Astrocyte (in vitro differentiated cells and primary cell): ENCODE measurements at places on chromosomes 2 and 18. TPM values are rescaled to one million over a fixed set of nuclear protein-coding genes. Genes with fewer than 3 reads are reported as not detected.
A peak's percentile ranks its signal among the peaks of the same experiment; 100 is the strongest.

DNA sequence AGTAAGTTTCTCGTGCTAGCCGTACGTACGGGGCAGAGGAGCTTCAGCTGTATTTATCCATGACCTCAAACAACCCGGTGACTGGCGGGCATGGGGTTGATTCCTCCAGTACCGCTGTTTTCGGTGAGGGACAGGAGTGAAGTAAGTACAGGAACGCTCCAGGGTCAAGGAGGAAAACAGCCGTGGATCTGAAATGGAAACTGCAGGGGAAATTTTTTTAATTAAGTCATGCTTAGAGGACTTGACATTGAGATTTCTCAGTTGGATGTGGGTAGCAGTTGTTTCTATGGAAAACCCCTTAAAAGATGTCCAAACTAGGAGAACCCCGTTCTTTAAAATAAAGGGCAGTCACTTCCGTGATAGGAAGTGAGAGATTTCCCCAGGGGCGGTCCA, 1.2 kb downstream of the RAB12 start:
- no peaks in the 10 kb centered on the region for H3K36me3 ChIP-seq
- peaks cover 28% of the 10 kb centered on the region for H3K4me1 ChIP-seq
- H3K27me3 ChIP-seq = no peaks in the 10 kb centered on the region
- no peak for DNase-seq

DNA sequence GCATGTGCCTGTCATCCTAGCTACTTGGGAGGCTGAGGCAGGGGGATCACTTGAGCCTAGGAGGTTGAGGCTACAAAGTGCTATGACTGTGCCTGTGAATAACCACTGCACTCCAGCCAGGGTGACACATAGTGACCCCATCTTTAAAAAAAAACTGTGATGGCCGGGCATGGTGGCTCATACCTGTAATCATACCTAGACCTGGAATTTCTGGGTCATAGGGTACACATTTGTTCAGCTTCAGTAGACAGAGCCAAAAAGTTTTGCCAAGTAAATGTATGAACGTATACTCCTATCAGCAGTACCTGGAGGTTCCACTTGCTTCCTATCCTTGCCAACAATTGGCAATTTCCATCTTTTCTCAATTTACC, 6.4 kb upstream of the IGFBP2 start:
- H3K36me3 ChIP-seq = no peaks in the 10 kb centered on the region
- H3K4me3 ChIP-seq = no peak overlapping the region
- H3K27me3 ChIP-seq = no peaks in the 10 kb centered on the region
- no peaks in the 10 kb centered on the region for H3K4me1 ChIP-seq
- no peak for DNase-seq

DNA sequence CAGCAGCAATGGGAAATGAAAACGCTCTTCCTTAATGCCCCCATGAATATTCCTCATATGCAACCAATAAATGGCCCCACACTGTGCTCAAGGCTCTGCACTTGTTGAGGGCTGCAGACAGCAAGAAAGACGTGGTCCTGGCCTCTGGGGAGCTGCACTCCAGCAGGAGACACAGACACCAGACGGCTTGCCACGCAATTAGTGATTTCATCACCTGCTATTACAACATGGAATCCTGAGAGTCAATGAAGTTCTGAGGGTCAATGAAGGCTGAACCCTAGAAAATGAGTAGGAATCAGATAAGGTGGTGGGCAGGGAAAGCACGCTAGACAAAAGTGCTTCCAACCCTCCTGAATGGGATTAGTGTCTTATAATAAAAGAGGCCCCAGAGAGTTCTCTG, 18.9 kb downstream of the CREG2 start:
- H3K27ac ChIP-seq = no peak overlapping the region
- no peaks in the 10 kb centered on the region for H3K4me1 ChIP-seq
- H3K27me3 ChIP-seq = peaks cover 11% of the 10 kb centered on the region
- no peaks in the 10 kb centered on the region for H3K36me3 ChIP-seq

DNA sequence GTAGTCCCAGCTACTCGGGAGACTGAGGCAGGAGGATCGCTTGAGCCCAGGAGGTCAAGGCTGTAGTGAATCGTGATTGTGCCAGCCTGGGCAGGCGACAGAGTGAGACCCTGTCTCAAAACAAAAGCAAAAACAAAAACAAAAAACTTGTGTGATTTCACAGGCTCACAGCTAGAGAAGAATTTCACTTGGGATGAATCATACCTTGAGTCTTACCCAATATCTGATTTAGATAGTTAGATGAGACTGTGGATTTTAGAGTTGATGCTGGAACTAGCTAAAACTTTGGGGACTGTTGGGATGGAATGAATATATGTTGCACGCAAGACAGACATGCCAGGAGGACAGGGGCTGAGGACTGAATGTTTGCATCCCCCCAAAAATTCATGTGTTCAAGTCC, 4.4 kb downstream of the ANKRD29 start:
- peaks cover 4% of the 10 kb centered on the region for H3K4me1 ChIP-seq
- H3K27ac ChIP-seq = no peak overlapping the region
- no peak overlapping the region for H3K4me3 ChIP-seq
- H3K36me3 ChIP-seq = no peaks in the 10 kb centered on the region
- peaks cover 39% of the 10 kb centered on the region for H3K27me3 ChIP-seq

DNA sequence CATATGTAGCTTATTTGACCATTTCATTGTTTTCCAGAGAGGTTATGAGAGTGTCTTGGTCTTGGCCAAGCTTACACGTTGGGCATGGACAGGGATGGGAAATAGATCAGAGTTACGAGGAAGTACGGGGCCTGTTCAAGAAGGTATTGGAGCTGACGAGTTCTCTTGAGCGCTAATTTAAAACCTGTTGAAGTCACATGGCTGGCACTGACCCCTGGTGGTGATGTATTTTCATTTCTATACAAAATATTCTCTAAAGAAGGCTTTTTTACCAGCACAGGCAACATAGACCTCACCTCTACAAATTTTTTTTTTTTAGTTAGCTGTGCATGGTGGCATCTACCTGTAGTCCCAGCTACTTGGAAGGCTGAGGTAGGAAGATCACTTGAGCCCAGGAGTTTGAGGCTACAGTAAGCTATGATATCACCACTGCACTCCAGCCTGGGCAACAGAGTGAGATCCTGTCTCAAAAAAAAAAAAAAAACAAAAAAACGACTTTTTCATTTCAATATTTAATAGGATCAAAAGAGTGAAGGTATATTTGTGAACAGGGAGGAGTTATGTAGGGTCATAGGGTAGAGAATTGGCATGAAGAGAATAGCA, 19.6 kb downstream of the UGP2 start:
- H3K36me3 ChIP-seq = peaks cover 24% of the 10 kb centered on the region
- no peak overlapping the region for H3K27ac ChIP-seq
- no peak for DNase-seq
- no peaks in the 10 kb centered on the region for H3K27me3 ChIP-seq

DNA sequence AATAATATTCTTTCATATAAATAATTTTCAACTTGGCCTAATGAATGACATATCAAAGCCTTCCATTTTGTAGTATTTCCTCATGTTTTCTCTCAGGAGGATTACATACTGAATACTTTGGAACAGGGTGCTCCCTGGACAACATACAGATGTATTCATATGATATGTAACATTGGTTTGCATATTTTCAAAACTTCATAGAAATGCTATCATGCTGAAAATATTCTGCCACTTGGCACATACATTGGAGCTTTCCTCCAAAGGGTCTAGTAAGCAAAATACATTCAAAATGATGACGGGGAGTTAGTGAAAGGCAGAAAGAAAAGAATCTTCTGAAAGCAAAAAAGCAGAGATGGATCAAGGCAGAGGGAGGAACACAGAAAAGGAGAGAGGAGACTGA, 38.1 kb upstream of the RTN4 start:
- peaks cover 5% of the 10 kb centered on the region for H3K4me1 ChIP-seq
- no peaks in the 10 kb centered on the region for H3K36me3 ChIP-seq
- H3K27me3 ChIP-seq = no peaks in the 10 kb centered on the region
- no peak overlapping the region for H3K27ac ChIP-seq

DNA sequence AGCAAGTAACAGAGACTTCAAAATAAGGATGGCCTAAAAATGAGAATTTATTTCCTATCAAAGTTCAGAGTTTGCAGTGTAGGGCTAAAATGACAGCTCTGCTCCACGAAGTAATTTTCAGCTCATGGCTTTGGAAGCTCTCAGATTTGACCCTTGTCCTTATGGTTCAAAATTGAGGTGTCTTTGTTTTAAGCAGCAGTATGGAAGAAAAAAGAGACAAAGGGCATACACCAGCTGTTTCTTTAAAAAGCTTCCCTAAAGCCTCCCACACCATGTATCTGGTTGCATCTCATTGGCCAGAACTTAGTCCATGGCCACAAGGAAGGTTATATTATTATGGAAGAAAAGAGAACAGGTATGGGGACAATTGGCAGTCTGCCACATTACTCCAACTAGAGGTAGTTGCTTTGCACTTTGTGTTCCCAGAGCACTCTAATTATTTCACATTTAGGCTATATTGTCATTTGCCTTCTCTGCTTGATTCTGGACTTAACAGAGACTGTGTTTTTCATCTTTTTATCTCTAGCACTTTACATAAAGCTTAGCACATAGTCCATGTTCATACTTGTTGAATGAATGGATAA, 180.4 kb downstream of the MCFD2 start:
- peaks cover 3% of the 10 kb centered on the region for H3K4me1 ChIP-seq
- no peaks in the 10 kb centered on the region for H3K27me3 ChIP-seq
- no peak overlapping the region for H3K4me3 ChIP-seq
- H3K36me3 ChIP-seq = no peaks in the 10 kb centered on the region

DNA sequence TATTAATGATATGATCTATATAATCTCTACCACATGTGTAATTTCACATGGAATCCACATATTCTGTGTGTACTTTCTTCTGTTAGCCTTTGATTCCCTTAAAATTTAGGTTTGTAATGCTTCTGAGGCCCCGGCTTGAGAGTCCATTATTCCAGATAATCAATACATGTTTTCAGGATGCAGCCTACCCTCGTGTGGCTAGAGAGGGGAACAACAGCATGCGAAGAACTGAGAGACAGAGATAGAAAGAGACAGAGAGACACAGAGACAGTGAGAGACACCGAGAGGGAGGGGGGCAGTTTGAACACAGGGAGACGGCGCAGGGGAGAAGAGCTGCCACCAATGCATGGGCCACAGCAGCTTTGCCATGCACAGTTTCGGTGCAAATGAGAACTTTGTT, 185.4 kb downstream of the SNTG2 start:
- DNase-seq = no peak
- no peaks in the 10 kb centered on the region for H3K27me3 ChIP-seq
- no peaks in the 10 kb centered on the region for H3K36me3 ChIP-seq
- no peak overlapping the region for H3K4me3 ChIP-seq
- no peaks in the 10 kb centered on the region for H3K4me1 ChIP-seq

- H3K4me3 ChIP-seq = no peak overlapping the region
- no peak overlapping the region for H3K27ac ChIP-seq
- no peaks in the 10 kb centered on the region for H3K27me3 ChIP-seq
- H3K36me3 ChIP-seq = no peaks in the 10 kb centered on the region
Observed at GRCh38 chr2:42474765-42475454, 18.9 kb downstream of the KCNG3 start.

GRCh38 chr18:47754311-47755101, 176.0 kb downstream of the SMAD2 start:
- no peak overlapping the region for H3K4me3 ChIP-seq
- H3K4me1 ChIP-seq = no peaks in the 10 kb centered on the region
- H3K36me3 ChIP-seq = no peaks in the 10 kb centered on the region

DNA sequence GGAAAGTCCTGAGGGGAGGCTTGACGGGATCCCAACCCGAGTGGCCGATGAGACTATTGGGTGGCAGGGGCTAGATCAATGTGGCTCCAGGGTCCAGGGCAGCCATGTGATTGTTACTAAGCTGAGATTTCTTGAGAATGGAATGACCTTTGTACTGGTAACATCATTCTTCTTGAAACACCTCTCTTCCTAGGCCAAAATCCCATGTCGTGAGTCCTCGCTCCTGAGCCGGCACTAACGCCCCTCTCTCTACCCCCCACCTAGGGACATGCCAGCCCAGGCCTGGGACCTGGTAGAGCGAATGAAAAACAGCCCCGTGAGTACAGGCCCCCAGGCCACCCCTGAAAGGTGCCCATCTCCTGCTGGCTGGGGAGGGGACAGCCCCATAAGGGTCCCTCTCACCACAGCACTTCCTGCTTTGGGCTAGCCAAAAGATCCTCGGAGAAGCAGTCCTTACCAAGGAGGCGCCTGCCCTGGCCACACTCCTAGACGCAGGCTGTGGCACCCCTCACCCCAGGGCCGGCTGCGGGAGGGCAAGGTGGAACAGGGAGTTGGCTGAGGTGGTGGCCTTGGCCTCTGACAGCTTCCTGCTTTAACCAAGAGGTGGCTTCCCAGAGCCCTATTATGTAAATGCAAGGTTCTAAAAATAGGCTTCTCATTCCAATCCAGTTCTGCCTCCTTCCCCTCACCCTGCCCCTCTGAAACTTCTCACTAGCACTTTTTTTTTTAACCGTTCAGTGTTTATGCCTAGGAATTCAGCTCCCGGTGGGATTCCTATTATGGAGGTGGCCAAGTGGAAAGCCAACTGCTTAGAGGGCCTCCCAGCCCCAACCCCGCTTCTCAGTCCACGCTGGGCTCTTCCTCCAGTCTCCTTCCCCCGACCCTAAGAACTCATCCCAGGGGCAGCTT, 126.6 kb upstream of the PPP1CB start:
- H3K4me1 ChIP-seq = peaks cover 42% of the 10 kb centered on the region
- no peaks in the 10 kb centered on the region for H3K36me3 ChIP-seq
- no peaks in the 10 kb centered on the region for H3K27me3 ChIP-seq
- no peak overlapping the region for H3K27ac ChIP-seq

- no peak for DNase-seq
- peaks cover 61% of the 10 kb centered on the region for H3K36me3 ChIP-seq
- H3K4me1 ChIP-seq = peaks cover 8% of the 10 kb centered on the region
- H3K4me3 ChIP-seq = no peak overlapping the region
- H3K27me3 ChIP-seq = no peaks in the 10 kb centered on the region
- H3K27ac ChIP-seq = no peak overlapping the region
Observed at GRCh38 chr2:237359894-237360780, 53.8 kb downstream of the COL6A3 start.

- no peaks in the 10 kb centered on the region for H3K27me3 ChIP-seq
- no peaks in the 10 kb centered on the region for H3K4me1 ChIP-seq
- H3K4me3 ChIP-seq = no peak overlapping the region
- DNase-seq = peak; percentile 62
Observed at GRCh38 chr2:187008111-187008510, 159.1 kb upstream of the ZSWIM2 start.

DNA sequence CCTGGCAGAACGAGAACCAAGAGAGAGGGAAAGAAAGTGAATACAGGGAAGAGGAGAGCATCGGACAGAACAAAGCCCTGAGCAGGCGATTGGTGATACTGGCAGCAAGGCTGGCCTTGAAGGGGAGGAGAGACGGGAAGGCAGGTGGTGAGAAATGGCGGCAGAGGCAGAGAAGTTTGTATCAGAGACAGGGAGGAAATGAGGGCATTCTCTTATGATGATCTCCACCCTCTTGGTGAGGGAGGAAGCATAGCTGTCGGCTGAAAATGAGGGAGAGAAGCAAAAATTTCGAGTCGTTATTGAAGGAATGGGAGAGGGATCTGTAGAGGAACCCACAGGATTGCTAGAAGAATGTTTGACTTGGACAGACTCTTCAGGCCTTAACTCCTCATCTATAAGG, 80.6 kb downstream of the CLIP4 start:
- H3K27me3 ChIP-seq = no peaks in the 10 kb centered on the region
- peaks cover 11% of the 10 kb centered on the region for H3K4me1 ChIP-seq
- H3K36me3 ChIP-seq = no peaks in the 10 kb centered on the region
- no peak overlapping the region for H3K4me3 ChIP-seq

GRCh38 chr2:24337890-24338289, 22.4 kb downstream of the ITSN2 start:
- no peak for DNase-seq
- H3K27me3 ChIP-seq = no peaks in the 10 kb centered on the region
- H3K36me3 ChIP-seq = no peaks in the 10 kb centered on the region
- H3K27ac ChIP-seq = no peak overlapping the region
- peaks cover 3% of the 10 kb centered on the region for H3K4me1 ChIP-seq
- H3K4me3 ChIP-seq = no peak overlapping the region

The NR4A2 gene
- 1.2 and 1.3 TPM in 2 replicates for total RNA-seq

The IL1F10 gene
- not detected in 2 replicates for total RNA-seq

The MTLN gene
- 20.3 and 22.2 TPM in 2 replicates for total RNA-seq

The MRO gene
- 0.18 TPM in 1 of 2 replicates, not detected in the other for total RNA-seq

The DSG4 gene
- total RNA-seq = not detected in 2 replicates

The BOLA3 gene
- 42.4 and 48.8 TPM in 2 replicates for total RNA-seq

The POU3F3 gene
- total RNA-seq = 0.09 TPM in 1 of 2 replicates, not detected in the other

The MYCN gene
- 2.1 and 2.6 TPM in 2 replicates for total RNA-seq

The QPCT gene
- total RNA-seq = 23.1 and 25.2 TPM in 2 replicates
